ENCODE measurements at places on chromosomes 7 and 10.

- DNase-seq, result no peak
These were observed 26.2 kb upstream of the INPP5A start for GRCh38 chr10:132511121-132512051.

GRCh38 chr7:99008181-99008631 is 129.9 kb downstream of the TRRAP start:
- DNase-seq, result no peak

DNA sequence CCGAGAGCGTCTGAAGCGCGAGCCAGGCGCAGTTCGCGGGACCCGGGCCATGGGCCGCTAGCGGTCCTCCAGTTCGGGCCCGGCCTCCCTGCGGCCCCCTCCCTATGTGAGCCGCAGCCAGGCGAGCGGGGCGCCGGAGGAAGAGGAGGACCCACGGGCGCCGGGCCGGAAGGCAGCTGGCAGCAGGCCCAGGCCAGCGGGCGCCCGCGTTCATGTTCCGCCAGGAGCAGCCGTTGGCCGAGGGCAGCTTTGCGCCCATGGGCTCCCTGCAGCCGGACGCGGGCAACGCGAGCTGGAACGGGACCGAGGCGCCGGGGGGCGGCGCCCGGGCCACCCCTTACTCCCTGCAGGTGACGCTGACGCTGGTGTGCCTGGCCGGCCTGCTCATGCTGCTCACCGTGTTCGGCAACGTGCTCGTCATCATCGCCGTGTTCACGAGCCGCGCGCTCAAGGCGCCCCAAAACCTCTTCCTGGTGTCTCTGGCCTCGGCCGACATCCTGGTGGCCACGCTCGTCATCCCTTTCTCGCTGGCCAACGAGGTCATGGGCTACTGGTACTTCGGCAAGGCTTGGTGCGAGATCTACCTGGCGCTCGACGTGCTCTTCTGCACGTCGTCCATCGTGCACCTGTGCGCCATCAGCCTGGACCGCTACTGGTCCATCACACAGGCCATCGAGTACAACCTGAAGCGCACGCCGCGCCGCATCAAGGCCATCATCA is 1.1 kb downstream of the ADRA2A start:
- DNase-seq, result no peak

DNA sequence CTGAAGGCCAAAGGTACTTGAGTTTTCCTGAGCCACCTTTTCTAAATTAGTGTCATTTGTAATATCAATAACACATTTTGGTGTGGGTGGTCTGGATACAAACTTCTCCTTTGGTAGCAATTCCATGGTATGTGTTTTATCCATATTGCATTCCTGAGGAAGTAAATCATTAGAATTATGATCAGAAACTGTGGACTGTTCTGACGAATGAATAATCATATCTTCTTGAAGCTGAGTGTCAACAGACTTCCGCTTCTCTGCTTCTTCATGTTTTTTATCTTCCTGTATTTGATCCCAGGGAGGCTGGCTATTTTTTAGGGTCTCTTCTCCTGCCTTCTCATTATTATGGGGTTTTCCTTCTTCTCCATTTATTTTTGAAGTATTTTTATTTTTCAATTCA is 81.4 kb downstream of the NRBF2 start:
- DNase-seq, result no peak

DNA sequence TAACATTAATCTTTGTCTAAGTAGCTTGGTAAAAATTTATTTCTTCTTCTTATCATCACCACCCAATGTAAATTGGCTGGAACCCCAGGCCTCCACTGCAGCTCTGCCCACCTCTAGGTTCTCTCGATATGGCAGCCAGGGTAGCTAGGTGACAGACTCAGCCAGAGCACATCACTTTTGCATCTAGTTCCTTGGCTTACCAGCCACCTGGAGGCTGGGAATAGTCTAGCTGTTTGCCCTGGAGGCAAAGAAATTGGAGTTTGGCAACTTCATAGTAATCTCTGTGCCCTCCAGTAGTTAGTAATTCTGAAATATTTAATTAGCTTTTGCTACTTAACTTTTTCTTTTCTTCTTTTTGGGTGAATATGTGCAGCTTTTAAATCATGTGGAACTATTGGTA is 9.4 kb downstream of the IFRD1 start:
- DNase-seq, result no peak

DNA sequence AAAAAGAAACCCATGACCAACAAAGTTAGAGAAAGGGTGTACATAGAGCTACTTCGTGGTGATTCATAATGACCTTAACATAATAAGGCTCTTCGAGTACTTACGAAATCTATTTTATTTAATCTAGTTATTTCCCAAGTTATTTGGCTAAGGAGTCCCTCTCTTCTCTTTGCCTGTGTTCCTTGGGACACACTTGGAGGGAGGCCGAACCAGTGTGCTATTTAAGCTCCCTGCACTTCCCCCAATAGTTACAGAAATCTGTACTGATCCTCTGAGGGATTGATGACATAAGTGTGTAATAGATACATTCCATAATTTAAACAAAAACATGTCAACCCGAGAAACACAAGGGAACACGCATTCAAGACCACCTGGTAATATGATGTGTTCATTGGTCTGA is 351.1 kb downstream of the GATA3 start:
- no peak for DNase-seq

GRCh38 chr7:43749383-43749940 is 9.0 kb upstream of the BLVRA start:
- no peak for DNase-seq

GRCh38 chr10:49398986-49399385 is 3.1 kb upstream of the DRGX start:
- no peak for DNase-seq

GRCh38 chr10:118742782-118743181 is 12.0 kb downstream of the CACUL1 start:
- no peak for DNase-seq

GRCh38 chr7:29360633-29361625 is 166.4 kb downstream of the CHN2 start:
- no peak for DNase-seq

GRCh38 chr10:63596924-63597323 is 75.7 kb downstream of the REEP3 start:
- DNase-seq, result no peak

DNA sequence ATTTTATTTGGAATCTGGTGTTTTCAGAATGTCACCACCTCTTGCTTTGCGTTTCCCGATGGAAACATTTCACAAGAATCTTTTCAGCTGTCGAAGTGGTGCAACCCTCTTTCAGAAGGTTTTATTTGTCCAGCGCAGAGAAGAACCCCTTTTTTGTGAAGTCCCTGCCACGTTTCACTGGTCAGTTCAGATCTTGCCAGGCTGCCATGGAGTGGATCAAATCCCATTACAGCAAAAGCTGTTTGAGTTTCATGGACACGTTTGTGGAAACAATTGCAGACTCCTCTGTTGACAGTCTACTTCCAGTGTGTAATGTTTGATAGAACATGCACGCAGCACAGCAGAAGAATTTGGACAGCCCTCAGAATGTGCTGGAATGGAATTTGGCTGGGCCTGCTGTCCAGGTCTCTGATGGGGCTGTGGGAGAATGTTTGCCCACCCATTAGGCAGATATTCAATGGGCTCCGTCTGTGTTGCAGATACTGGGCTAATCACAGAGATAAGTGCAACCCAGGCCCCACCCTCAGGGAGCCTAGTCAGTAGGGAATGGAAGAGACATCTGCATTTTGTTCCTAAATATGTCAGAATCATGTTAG is 143.2 kb downstream of the GRK5 start:
- no peak for DNase-seq

- no peak for DNase-seq
These were observed 194.9 kb downstream of the REEP3 start for GRCh38 chr10:63716016-63716580.

DNA sequence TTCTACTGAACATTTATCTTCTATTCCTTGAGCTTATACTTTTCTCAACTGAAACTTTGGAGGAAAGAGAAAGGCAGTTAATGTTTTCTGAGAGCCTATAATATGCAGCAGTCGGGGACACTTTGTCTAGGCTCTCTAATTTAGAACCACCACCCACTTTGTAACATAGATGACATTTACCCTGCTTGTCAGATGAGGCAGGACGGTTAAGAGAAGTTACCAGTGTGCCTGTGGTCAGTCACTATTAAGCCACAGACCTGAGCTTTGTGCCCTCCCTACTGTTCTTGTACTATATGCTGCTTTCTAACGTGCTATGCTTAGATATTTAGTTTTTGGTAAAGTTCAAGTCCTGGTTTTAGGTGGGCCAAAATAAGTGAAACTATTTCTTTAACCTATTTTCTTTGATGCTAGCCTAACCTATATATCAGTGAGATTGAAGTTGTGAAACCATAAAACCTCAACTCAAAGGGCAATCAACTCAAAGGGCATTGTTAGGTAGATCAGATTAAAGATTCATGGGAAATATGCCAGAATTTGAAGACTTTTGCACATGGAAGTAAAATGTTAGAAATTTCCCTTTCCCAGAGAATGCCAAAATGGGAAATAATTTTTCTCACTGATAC is 156.5 kb upstream of the AGR3 start:
- no peak for DNase-seq

DNA sequence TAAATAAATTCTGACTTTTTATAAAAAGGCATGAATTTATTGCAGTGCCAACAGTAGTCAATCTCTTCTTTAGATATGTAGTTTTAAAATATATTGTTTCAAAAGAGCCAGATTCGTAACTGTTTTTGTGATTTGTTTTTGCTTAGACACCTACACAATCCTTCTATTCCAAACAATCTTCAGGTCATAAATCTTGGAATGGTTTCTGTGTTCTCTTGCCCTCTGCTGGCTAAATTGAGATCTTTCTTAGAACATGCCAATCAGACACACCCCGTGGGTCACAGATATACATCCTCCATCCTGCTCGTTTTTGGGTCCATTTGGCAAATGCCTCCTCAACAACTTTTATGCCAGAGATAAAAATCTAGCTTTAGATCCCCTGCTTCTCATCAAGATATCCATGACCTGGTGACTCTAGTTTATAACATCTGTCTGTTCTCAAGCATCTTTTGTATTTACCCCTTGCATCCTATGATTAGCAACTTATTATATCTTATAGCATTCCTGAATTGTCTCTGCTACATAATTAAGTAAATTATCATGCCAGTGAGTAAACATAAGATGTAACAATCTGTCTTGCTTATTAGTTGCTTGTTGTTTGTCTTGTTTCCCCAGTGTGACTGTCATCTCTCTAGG is 35.3 kb upstream of the IFRD1 start:
- no peak for DNase-seq

DNA sequence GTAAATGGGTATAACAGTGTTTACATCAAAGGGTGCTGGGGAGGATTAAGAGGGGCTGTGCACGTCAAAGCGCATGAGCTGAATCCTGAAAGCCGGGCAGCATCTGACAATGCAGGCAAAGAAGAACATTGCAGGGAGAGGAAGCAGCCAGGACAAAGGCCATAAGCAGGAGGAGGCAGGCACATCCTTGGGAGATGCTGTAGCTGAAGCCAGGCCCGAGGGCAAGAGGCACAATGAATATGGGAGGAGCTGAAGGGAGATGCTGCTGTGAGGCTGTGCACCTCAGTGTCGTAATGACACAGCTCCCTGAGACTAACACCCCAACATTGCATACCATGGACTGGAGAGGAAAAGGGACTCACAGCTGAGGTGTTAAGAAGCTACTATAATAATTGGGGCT is 129.2 kb downstream of the BTAF1 start:
- no peak for DNase-seq

GRCh38 chr7:111650456-111650999 is 88.2 kb upstream of the IMMP2L start:
- peak; percentile 28 for DNase-seq

GRCh38 chr7:6386779-6387178 is 61.0 kb downstream of the DAGLB start:
- DNase-seq, result no peak

DNA sequence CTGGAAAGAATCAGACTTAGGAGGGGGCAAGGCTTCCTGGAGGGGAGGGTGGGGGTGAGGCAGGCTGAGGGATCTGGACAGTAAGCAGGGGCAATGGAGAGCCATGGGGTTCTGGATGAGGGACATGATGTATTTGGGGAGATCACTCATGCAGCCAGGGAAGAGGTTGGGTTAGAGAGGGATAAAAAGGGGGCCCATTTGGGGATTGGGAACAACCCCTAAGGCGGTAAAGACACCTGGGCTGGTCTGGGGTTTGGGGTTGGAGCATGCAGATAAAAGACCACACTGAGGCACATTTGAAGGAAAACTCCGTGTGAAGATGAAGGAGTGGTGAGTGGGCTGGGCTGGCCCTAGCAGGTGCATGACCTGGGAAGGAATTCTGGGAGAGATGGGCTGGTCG is 30.8 kb downstream of the HIF1AN start:
- no peak for DNase-seq

DNA sequence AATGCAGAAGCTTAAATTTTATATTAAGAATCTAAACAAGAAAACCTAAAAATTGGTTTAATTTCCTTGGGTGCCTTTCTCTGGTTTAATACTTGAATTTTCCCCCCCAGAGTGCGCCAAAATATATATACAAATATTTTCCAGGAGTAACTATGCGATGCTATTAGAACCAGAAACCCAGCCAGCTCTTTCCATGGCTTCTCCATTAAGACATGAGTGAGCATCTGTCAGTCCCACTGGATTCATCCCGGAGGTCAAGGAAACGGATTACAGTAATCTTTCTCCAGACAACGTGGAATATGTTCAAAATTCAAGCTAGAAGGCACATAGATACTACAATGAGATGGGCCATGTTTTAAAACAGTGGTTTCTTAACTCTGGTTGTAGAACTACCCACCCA is 148.8 kb downstream of the TAX1BP1 start:
- DNase-seq, result no peak

DNA sequence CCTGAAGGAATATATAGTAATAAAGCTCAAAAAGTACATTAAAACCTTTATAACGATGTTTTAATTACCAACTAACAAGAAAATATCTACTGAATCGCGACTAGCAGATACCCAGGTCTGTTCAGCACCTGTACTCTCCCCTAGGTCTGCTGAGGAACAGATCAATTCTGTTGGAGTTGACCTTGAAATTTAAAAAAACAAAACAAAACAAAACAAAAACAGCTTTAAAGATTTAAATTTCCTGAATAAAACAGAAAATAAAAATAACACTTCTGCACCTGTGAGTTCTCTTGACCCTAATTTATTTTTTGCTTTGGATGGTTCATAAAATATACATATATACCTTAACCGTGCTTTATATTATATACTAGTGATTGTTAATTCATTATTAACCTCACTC is 24.6 kb downstream of the DIP2C start:
- no peak for DNase-seq

DNA sequence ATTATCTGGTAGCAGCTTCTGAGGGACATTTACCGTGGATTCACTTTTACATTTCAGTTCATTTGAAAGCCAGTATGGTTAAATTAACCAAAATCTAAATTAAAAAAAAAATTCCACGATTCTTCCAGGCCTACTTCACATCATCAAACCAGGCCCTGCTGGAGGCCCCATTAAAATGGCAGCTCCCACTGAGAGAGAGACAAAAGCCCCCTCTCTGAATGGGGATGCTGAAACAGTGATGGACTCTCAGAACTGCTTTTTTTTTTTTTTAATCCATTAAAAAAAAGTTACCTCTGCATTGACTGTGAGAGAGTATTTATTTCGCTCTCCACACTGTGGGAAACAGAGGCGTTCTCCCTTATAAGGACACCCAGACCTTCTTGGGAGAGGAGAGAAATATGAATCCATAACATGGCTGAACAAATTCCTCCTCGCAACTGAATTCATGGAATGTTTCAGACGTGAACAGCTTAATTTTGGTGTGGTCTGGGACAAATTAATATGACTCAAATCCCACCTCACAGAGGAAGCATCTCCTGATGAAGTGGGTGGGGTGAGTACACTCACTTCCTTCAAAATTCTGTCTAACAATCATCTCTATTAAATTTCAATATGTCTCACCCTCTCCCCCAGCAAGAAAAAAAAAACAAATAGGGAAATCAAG is 73.5 kb downstream of the SAMD9 start:
- no peak for DNase-seq
